NCI-H524 (cell line): ENCODE measurements at places on chromosomes 1 and 21.

- DNase-seq = no peak
Measured at GRCh38 chr1:45815667-45816458, 12.5 kb downstream of the MAST2 start.

GRCh38 chr1:39936724-39937491 is 18.0 kb upstream of the MFSD2A start:
- no peak for DNase-seq

DNA sequence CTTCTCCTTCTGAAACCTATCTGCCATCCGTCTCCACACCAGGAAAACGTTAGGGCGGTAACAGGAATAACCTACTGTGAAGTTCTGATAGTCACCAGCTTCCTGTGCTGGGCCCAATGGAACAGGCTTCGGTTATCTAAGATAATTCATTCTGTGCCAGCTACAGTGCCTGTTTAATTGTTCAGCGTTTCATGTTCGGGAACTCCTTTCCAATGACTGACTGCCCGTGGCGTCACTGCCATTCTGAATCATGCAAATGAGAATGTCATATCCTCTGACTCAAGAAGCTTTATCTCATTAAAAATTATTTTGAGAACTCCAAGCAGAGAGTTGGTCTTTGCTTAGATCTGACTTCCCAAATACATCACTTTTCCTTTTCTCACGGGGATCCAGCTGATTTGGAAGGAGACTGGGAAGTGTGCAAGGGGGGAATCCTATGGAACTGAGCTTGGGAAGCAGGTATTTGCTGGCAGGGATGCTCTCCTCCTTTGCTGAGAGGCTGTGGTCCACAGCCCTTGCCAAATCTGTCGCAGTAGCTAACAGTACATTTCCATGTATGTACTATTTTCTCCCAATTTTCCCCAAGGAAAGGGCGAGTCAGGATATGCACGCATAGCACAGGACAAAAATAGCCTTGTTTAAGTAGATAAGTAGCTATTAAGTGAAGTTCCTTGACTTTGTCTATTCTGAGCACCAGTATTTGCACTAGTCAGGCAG is 358.7 kb downstream of the LTN1 start:
- no peak for DNase-seq

DNA sequence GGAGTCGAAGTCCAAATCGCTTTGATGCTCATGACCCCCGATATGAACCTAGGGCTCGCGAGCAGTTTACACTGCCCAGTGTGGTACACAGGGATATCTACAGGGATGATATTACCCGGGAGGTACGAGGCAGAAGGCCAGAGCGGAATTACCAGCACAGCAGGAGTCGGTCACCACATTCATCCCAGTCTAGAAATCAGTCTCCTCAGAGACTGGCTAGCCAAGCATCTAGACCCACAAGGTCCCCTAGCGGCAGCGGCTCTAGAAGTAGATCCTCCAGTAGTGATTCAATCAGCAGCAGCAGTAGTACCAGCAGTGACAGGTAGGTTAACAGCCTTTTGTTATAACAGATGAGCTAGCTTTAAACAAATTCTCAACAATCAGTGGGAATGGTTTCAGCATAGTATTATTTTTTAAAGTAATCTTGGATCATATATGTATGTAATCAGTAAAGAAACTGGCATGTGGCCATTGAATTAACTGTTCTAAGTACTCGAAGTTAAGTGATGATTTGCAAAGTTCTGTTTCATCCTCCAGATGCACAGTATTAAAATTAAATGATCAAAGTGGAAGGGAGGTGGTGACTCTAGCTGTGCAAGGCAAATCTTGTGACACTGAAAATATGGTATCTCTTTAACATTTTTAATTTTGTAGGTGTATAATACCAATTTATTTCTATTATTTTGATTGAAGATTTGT is 29.0 kb downstream of the SPEN start:
- DNase-seq = no peak

GRCh38 chr1:84851839-84852238 is 41.2 kb downstream of the LPAR3 start:
- no peak for DNase-seq

GRCh38 chr1:155322571-155322952 is 1.9 kb downstream of the RUSC1 start:
- DNase-seq = no peak

GRCh38 chr1:242813490-242814091 is 289.1 kb upstream of the PLD5 start:
- no peak for DNase-seq

DNA sequence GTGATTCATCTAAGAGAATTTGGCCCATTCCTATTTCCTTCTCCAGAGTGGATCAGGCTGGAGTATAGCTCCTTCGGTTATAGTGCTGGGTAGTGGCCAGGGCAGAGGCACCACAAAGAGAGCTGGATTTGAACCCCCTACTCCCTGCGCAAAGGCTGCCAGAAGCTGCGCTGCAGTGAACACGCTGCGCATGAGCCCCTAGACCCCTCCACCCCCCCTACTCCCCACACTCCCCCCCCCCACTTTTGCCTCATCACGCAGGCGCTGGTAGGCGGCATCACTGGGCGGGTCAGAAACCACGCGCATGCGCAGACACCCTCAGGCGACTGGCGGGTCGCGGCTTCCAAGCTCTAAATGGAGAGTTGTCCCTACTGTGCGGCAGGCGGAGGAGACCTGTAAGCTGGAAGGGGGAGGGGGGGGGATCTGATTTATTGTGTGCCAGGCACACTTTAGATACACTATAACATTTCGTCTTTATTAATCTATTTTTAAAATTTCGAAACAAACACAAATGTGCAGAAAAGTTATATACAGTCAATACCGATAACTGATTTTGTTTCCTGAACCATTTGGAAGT is 38.7 kb upstream of the HMGN1 start:
- DNase-seq = peak; percentile 90

GRCh38 chr1:55120538-55120937 is 81.2 kb downstream of the PCSK9 start:
- DNase-seq = no peak

DNA sequence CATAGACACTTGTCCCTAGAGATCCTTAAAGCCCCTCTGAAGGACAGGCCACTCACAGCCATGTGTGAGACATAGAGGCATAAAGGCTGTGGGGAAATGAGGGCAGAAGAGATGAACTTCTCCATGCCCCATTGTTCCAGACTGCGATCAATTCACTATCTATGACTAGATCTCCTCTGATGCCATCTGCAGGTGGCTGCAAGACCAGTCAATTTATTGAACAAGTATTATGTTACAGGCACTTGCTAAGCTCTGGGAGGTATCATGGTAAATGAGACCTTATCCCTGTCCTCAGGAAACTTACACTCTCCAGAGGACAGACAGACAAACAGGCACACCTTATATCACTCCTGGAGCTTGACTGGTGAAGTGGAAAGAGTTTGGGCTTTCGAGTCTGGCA is 22.9 kb downstream of the UBIAD1 start:
- DNase-seq = no peak

DNA sequence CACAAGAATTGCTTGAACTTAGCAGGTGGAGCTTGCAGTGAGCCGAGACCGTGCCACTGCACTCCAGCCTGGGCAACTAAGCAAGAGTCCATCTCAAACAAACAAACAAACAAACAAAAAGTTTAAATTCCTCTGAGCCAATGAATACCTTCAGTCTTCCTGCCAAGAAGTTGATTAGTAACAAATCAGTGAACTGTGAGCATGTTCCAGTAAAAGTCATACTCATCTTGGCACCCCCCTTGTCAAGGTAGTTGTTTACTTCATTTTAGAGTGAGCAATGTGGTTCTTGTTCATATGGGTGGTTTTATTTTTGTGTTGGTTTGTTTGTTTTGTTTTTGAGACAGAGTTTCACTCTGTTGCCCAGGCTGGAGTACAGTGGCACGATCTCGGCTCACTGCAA is 18.0 kb upstream of the SLC2A7 start:
- no peak for DNase-seq

DNA sequence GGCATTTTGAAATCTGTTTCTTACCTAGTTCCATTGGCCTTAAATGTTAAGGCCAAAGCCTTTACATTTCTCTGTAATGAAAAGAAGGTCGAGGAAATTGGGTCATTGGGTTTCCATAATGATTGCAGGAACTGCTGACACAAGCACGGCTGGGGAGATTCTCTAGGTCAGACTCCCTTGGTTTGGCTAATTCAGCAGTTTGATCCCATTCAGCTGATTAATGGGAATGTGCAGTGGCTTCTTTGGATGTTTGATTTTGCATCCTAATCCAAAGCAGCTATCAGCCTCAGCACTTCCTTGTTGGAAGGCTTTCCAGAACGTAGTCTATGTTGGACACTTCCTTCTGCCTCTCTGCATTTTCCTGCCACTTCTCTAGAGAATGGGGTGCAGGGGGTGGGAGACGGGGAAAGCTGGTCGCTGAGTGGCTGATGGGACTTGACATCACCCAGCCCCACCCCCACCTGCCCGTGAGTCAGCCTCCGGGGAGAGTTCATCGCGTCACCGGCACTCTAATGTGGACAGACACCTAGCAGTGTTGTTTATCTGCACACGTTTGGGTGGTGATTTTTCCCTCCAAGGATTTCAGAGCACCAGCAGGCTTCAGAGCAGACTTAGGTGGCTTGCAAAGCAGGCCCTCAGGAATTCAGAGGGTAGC is 5.4 kb downstream of the PSEN2 start:
- DNase-seq = no peak

DNA sequence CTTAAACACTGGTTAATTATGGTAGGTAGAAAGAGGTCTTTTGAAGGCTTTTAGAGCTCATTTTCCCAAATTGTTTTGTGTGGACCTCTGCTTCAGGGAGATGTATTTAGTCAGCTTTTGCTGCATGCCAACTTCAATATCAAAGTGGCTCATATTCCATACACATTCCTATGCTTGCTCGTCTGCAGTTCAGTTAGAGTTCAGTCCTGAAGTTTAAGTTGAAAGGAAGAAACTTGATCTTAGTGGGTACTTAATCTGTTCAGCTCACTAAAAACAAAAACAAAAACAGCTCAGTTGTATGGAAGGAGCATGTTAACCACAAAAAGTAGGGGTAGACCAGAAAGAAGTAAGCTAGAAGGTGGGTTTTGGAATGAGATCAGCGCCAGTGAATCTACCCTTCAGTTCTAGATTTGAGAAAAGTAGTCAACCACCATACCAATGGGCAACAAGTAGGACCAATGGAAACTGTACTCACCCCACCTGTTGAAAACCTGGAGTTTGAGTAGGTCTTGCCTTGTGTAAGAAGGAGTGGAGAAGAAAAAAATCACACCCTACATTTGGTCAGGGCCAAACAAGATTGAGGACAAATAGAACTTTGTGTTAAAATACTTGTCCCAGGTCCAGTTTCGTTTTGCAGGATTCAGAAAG is 58.0 kb downstream of the LEPR start:
- DNase-seq = no peak

DNA sequence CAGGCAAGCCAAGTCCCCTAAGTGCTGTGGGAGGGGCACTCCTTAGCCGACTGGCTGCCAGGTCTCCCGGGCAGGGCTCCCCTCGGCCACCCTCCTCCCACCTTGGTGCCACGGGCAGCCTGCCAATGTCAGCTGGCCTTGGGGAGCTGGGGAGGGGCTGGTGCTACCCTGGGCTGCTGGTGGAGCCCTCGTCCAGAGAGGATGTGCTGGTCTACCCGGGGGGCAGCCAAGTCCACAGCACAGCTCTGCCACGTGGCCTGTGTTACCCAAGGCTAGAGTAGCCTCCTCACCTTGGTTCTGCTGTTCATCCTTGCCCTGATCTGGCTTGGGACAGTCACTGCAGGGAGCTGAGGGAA is 42.9 kb downstream of the CRYAA start:
- no peak for DNase-seq

GRCh38 chr1:31760471-31761470 is 3.4 kb downstream of the ADGRB2 start:
- DNase-seq = peak; percentile 30

GRCh38 chr1:79988401-79988800 is 981.9 kb upstream of the ADGRL4 start:
- DNase-seq = no peak

DNA sequence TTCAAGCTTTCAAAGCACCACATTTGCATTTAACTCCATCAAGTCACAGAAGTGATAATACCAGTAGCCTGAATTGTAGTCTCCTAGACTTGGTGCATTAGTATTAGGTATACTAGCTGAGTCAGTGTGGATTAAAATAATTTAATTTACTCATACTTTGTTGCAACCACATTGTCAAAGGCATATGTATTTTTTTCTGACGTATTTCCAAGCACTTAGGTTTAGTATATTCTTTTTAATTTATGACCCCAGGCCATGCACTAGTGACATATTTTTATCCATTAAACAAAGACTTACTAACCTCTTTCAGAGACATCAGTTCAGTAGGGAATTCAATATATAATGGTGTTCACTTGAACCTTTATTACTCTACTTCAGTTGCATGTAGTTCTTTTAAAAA is 1894.5 kb downstream of the NCAM2 start:
- no peak for DNase-seq

GRCh38 chr1:56017336-56017735 is 562.0 kb downstream of the PLPP3 start:
- no peak for DNase-seq

GRCh38 chr1:167666416-167666815 is 36.4 kb downstream of the RCSD1 start:
- DNase-seq = no peak

- DNase-seq = no peak
Measured at GRCh38 chr1:153534226-153534924, 1.4 kb downstream of the S100A6 start.
